ENCODE measurements at places on chromosomes 5 and 9.

DNA sequence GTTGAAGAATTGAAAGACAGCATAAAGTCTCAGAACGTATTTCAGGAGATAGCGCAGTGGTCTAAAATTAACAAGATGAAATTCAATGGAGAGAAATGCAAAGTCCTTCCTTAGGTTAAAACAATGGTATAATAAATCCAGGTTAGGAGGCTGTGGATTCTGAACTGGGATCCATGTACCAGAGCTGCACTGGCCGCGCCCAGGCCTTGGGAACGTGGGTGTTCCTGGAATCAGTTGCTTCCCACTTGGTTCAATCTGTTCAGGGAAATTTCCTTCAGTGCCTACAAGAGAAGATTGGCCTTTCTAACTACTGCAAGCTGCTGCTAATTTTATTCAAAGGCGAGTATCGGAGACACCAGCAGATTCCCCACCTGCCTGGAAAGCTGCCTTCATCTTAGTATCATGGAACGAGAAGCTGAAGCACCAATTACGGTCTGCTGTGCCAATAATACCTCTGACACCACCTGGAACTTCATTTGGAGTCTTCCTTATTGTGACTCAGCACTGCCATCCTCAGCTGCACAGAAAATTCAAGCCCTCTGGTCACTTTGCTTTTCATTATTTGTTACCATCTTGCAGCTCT, 14.3 kb upstream of the CTNND2 start:
- DNase-seq = no peak

DNA sequence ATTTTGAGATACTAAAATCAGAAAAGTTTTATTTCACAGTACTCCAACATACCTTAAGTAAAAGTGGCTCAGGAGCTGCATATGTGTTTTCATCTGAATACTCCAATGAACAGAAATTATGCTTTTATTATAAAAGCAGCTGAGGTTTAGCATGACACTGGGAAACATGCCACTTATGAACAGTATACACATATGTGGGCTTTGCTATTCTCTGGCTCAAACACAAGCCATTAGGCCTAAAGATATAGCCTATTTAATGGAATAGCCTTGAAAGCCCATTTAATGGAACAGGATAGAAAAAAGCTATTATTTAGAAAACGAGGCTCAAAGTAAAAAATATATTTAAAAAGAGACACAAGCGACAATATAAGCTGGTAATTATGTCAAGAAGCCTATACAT, 74.1 kb downstream of the SLC38A9 start:
- DNase-seq = no peak

DNA sequence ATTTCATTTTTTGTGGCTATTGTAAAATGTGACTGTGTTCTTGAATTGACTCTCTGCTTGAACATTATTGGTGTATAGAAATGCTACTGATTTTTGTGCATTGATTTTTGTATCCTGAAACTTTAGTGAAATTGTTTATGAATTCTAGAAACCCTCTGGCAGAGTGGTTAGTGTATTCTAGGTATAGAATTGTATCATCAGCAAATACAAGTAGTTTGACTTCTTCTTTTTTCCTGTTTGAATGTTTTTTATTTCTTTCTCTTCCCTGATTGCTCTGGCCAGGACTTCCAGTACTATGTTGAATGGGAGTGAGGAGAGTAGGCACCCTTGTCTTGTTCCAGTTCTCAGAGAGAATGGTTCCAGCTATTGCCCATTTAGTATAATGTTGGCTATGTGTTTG, 88.8 kb upstream of the HMHB1 start:
- no peak for DNase-seq

DNA sequence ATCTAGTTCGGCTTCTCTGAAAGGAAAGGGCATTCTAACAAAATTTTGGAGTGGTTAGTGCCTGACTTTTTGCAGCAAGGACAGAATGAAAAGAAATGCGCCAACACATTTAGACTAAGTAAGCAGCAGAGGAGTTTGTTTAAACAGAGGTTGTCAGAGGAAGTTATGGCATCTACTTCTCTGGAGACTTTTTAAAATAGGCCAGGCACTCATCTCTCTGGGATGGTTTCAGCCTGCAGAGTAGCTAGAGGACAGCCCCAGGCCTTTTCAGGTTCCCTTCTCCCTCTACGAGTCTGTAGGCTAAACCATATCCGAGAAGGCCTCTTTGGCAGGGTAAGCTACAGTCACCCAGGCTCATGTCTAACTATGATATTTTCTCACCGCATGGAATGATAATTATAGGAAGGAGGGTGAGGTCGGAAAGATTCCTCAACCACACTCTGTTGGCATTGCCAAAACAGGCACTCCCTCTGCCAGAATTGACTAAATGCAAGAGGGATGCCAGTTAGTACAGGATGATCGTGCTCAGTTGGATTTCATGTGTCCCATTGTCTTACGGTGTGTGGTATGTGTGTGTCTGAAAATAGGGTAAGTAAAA, 1.4 kb upstream of the CTXN3 start:
- no peak for DNase-seq

GRCh38 chr9:69433968-69434367, 109.0 kb downstream of the ENTREP1 start:
- no peak for DNase-seq

GRCh38 chr9:86062845-86063693, 36.3 kb downstream of the GOLM1 start:
- DNase-seq = no peak

- no peak for DNase-seq
Observed at GRCh38 chr5:34047143-34047542, 4.1 kb upstream of the C1QTNF3 start.

DNA sequence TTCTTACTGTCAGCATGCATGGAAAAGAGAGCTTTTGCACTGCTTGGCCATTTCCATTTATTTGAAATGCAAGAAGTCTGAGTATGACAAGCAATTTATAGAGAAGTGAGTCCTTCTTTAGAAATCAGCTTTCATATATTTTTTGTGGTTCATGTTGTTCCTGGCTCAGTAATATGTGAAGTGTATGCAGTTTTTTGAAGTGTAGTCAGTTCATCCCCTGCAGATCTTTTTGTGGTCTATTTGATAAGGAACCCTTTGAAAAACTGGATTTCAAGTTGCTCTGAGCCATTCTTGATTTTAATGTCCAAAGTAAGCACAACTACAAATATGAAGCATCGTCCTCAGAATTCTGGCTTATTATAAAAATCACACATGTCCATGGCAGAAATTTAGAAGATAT, 294.1 kb upstream of the SMC2 start:
- DNase-seq = no peak

DNA sequence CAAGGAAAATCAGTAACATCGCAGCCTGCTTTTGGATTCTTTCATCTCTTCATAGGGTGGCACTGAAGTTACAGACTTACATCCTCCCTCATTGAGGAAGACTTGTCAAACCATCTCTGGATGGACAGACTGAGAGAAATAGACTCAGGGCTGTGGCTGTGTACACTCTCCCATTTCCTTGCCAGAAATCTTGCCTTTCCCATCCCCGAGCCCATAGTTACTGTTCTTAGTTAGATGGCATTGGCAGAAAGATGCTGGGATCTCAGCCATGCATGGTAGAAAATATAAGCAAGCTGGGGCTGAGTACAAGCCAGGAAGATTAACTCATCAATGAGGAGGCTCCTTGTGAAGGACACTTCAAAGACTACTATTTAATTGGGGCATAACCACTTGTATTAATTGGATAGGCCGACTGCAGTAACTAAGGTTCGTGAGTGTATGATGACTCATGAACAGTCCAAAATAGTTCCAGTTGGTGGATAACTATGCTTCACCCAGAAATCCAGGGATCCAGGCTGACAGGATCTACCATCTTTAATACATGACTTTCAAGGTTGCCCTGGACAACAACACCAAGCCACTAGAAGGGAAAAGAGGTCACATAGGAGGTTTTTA, 137.9 kb downstream of the TMEM38B start:
- DNase-seq = no peak

DNA sequence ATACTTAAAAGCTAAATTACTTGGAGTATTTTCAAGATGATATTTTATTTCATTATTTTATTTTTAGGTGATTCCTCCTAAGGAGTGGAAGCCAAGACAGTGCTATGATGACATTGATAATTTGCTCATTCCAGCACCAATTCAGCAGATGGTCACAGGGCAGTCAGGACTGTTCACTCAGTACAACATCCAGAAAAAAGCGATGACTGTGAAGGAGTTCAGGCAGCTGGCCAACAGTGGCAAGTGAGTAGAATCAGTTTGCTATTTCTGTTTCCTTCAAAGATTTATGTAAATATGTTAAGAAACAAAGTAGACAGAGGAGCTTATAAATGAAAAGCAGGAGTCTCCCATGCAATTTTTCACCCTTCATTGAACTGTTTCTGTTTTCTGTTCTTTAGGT, 47.8 kb downstream of the KDM4C start:
- no peak for DNase-seq

- DNase-seq = peak; percentile 9
Observed at GRCh38 chr5:173495225-173495904, 121.1 kb downstream of the BOD1 start.
